CD4-positive, alpha-beta memory T cell (primary cell): ENCODE measurements at places on chromosomes 11 and 22. TPM values are rescaled to one million over a fixed set of nuclear protein-coding genes. Genes with fewer than 3 reads are reported as not detected.

The IFTAP gene
- 1.9 TPM for total RNA-seq

- no peaks in the 10 kb centered on the region for H3K27me3 ChIP-seq
- peak overlapping the region; percentile 15 for H3K27ac ChIP-seq
- peak; percentile 58 for DNase-seq
- no peaks in the 10 kb centered on the region for H3K36me3 ChIP-seq
Observed at GRCh38 chr22:36065775-36066544, 37.3 kb upstream of the RBFOX2 start.

The C22orf23 gene
- not detected for total RNA-seq

DNA sequence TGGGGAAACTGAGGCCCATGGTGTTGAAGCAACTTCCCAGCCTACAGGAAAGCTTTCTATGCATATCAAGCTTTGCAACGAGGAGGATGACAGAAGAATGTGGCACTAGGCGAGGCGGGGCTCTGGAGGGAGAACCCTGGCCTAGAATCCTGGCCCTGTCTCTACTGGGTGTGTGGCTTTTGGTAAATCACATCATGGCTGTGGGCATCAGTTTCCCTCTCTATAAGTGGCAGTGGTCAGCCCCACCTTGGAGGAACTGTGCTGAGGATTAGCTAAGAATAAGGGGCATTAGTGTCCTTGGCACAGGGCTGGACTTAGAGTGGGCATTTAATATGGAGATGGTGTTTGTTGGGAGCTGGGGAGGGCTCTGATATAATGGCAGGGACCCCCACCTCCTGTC, 122.6 kb upstream of the CRYBB3 start:
- H3K4me3 ChIP-seq, result no peak overlapping the region
- no peak for DNase-seq
- no peaks in the 10 kb centered on the region for H3K27me3 ChIP-seq

The DEPDC7 gene
- 1.4 TPM for total RNA-seq

DNA sequence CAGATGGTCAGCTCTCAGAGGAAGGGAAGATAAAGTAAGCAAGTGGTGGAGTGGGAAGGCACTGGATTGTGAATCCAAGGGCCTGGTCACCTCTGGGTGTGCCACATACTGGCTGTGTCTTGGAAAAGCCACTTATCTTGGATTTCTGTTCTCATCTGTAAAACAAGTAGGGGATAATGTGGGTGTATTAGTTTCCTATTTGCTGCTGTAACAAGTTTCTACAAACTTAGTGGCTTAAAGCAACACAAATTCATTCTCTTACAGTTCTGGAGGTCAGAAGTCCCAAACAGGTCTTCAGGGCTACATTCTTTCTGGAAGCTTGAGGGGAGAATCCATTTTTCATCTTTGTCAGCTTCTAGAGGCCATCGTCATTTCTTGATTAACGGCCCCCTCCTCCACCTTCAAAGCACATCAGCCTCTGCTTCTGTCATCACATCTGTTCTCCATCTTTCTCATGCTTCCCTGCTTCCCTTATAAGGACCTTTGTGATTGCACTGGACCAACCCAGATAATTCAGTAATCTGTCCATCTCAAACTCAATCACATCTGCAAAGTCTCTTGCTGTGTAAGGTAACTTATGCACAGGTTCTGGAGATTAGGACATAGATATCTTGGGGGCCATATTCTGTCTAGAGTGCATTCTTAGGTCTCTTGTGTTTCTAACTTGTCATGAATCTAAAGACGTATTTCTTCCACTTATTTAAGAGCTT, 75.9 kb downstream of the C22orf31 start:
- H3K27me3 ChIP-seq, result no peaks in the 10 kb centered on the region
- no peaks in the 10 kb centered on the region for H3K36me3 ChIP-seq
- no peaks in the 10 kb centered on the region for H3K4me1 ChIP-seq
- no peak overlapping the region for H3K27ac ChIP-seq

DNA sequence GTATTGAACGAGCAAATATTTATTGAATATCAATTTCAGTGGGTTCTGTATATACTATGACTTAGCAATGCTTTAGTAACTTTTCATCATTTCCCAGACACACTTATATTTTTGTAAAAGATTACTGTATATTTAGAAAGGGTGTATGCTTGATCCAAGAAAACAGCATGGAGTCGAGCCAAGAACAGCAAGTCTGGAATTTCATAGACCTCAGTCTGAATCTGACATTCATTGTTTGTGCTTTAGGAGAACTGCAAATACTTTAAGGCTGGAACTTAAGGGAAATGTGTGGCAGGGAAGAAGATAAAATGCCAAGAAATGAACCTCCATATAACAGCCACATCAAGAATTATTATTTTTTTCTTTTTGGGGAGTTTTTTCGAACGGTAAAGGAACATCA, 1156.8 kb downstream of the LRRC4C start:
- no peaks in the 10 kb centered on the region for H3K4me1 ChIP-seq
- H3K27ac ChIP-seq, result no peak overlapping the region
- no peaks in the 10 kb centered on the region for H3K36me3 ChIP-seq
- no peaks in the 10 kb centered on the region for H3K27me3 ChIP-seq
- no peak for DNase-seq
- H3K4me3 ChIP-seq, result no peak overlapping the region

The APOBEC3A gene
- not detected for total RNA-seq

The GGTLC3 gene
- total RNA-seq, result not detected

DNA sequence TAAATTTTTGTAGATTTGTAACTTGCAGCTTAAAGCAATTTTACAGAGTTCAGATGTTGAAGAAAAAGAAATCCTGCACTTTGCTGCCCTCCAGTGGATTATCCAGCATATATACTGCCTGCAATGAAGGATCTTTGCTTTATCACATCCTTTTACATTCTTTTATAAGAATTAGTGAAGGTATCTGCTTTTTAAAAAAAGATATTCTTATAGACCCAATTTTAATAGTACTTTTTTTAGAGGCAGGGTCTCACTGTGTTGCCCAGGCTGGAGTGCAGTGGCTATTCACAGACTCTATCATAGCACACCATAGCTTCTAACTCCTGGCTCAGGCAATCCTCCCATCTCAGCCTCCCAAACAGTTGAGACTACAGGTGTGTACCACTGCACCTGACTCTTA, 60.7 kb downstream of the TTC17 start:
- H3K4me3 ChIP-seq, result no peak overlapping the region
- peak; percentile 2 for DNase-seq
- H3K27ac ChIP-seq, result no peak overlapping the region

GRCh38 chr11:73461335-73461840, 85.2 kb downstream of the RELT start:
- DNase-seq, result no peak
- no peak overlapping the region for H3K27ac ChIP-seq
- H3K4me1 ChIP-seq, result no peaks in the 10 kb centered on the region
- H3K4me3 ChIP-seq, result no peak overlapping the region
- no peaks in the 10 kb centered on the region for H3K36me3 ChIP-seq
- H3K27me3 ChIP-seq, result no peaks in the 10 kb centered on the region

- H3K4me3 ChIP-seq, result no peak overlapping the region
- no peaks in the 10 kb centered on the region for H3K36me3 ChIP-seq
- no peaks in the 10 kb centered on the region for H3K4me1 ChIP-seq
- no peak overlapping the region for H3K27ac ChIP-seq
Observed at GRCh38 chr11:73225851-73226250, 7.8 kb downstream of the P2RY2 start.

GRCh38 chr11:59199546-59200422, 12.9 kb downstream of the MPEG1 start:
- DNase-seq, result no peak

GRCh38 chr11:13767471-13767870, 99.0 kb downstream of the FAR1 start:
- H3K4me1 ChIP-seq, result no peaks in the 10 kb centered on the region
- DNase-seq, result no peak
- no peaks in the 10 kb centered on the region for H3K36me3 ChIP-seq
